Central memory CD8-positive, alpha-beta T cell (primary cell): ENCODE measurements at places on chromosomes 5 and 9.
A peak's percentile ranks its signal among the peaks of the same experiment; 100 is the strongest.

- DNase-seq: no peak
Observed at GRCh38 chr9:92503156-92503555, 20.9 kb upstream of the ASPN start.

GRCh38 chr5:159972538-159973362 lies 36.2 kb upstream of the TTC1 start:
- DNase-seq: no peak

DNA sequence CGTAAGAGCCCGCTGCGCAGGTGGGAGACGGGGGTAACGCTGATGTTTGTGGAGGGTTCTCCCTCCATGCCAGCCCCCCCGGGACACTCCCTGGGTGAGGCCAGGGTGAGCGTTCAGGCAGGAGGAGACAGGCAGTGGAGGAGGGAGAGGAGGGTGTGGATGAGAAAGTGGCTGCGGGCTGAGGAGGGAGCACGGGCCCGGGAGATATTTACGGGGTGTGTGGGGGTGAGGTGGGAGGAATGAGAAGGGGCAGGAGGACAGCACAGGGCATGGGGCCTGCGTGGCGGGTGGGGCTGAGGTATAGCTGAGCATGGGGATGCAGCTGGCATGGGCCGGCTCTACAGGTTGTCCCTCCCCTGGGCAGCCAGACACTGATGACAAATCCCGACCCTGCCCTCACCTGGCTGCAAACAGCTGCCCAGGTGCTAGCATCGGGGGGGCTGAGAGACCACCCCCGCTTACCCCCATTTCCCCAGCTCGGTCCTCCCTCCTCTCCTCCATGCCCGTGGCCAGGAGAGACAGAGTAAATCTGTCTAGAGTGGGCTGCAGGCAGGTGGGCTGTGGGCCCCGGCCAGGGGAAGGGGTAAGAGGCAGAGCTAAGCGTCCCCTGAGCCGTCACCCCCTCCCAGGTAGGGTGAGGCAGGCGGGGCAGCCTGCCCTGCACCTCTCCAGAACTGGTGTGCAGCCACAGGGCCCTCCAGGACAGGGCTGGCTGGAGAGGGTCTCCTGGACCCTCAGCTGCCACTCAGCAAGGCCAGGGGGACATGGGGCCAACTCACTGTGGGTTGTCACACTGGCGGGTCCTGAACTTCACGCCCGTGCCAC lies 79.2 kb downstream of the ZNF354C start:
- DNase-seq: no peak

- no peak for DNase-seq
Observed at GRCh38 chr9:2477755-2478154, 143.8 kb upstream of the VLDLR start.

- DNase-seq: no peak
Observed at GRCh38 chr5:42500003-42500599, 76.9 kb downstream of the GHR start.

DNA sequence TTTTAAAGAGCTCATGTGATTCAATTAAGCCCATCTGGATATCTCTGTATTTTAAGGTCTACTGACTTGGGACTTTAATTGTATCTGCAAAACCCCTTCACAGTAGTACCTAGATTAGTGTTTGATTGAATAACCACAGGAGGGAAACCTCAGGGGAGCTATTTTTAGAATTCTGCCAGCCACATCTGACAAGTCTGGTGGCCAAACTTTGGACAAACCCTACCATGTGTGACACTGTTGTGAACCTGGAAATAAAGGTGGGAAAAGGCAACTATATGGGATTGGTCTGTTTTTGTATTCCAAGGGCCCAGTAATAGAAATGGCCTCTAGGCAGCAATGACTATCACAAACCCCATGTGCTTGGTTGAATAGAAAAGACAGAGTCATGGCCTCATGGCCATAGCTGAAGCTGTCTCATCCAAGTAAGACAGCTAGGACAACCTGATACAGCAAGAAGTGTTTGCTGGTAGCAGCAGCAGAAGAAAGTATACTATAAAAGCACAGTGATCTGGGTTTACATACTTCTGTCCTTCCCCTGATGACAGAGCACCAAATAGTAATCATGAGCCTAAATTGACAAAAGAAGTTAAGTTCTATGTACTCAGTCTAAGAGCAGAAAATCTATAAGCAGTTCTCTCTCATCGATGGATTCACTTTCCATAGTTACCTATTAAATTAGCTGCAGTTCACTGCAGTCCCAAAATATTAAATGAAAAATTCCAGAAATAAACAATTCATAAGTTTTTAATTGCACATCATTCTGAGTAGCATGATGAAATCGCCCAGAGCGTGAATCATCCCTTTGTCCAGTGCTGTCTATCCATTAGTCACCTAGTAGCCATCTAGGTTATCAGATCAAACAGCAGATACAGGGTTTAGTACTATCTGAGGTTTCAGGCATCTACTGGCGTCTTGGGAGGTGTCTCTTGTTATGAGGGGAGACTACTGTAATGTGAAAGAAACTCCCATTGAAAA lies 189.8 kb downstream of the ARHGAP26 start:
- DNase-seq: no peak

DNA sequence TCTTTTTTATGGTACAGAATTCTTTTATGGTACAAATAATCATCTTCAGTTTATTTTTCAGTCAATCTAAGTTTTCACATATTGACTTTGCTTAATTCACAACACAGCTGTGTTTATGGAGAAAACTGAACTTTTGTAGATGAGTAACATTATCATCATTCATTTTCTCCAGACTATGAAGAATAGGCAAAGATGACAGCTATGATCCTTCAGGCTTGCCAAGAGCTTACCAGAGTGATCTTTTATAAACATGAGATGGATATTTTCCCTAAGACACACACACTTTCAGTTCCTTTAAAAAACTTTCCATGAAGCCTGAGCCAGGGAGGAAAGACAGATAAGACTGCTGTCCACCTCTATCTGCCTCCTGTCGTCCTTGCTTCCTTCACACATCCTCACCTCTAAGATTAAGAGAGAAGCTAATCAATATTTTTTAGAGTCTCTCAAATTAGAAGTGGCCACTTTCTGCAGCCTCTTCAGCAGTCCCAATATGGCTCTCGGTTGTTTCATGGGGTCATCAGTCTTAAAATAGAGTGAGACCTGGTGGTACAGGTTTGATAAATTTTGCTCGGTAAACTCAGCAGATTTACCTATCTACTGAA lies 108.1 kb upstream of the SLC27A6 start:
- DNase-seq: no peak

- DNase-seq: no peak
Observed at GRCh38 chr9:132319421-132320110, 35.2 kb downstream of the SETX start.

DNA sequence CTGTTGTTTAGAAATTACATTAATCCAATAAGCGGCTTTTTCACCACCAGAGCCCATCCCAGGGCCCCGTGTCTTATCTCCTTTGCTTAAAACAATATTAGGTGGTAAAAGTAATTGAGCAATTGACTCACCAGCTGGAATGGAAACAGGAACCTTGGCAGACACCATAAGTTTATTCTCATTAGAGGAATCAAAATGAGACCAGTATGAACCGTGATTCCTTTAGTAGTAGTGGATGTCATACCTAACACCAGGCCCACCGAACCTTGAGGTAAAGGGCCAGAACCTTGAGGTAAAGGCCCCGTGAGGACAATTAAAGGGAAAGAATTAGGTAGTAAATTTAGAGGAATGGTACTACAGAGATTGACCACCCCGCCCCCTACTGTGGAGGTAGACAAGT lies 16.5 kb downstream of the HSDL2 start:
- DNase-seq: no peak

DNA sequence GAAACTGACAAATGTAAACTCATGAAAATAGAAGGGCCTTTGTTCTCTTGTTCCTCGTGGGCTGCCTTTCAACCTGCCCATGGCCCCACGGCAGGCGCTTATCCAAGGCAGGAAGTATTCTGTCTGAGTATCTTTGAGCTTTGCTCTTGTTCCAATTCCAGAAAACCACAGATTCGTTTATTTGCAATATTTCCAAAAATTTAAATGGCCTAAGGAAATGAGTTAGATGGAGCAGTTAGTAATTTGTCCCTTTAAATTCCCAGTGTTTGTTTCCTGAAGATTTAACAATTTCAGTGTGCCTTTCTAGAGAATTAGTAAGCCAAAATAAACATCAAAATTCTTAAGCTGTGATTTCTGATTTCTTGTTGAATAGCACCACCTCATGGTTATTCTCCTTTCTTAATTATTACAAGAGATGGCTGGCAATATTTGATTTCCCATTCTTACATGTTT lies 299.4 kb upstream of the RASA1 start:
- no peak for DNase-seq

- DNase-seq: no peak
Observed at GRCh38 chr9:35798658-35799374, 7.4 kb downstream of the NPR2 start.

DNA sequence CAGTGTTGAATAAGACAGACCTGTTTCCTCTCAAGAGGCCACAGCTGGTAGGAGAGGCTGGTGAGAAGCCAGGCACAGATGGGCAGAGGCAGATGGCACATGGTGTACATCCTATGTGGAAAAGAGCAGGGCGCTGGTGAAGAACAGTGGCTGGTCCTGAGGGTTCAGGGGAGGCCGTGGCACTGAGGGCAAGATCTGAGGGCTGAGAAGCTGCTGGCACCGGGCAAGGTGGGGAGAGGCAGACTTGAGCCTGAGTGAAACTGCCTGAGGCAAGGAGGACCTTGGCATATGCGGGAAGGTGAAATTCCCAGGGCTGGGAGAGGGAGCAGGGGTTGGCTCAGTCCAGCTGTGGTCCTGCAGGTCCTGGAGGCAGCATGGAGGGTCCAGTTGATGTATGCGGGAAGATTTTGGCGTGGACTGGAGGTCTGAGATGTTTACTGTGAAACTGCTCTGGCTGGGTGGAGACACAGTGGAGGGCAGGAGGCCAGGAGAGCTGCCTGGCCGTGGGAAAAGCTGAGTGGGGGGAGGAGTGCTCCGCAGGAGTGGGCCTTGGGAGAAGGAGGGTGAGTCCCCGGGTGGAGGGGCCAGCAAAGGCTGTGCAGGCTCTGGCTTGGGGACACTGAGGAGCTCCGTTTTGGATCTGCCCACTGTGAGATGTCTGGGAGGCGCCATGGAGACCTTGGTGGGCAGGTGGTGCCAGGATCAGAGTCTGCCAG lies 2.6 kb downstream of the MAN1B1 start:
- no peak for DNase-seq

DNA sequence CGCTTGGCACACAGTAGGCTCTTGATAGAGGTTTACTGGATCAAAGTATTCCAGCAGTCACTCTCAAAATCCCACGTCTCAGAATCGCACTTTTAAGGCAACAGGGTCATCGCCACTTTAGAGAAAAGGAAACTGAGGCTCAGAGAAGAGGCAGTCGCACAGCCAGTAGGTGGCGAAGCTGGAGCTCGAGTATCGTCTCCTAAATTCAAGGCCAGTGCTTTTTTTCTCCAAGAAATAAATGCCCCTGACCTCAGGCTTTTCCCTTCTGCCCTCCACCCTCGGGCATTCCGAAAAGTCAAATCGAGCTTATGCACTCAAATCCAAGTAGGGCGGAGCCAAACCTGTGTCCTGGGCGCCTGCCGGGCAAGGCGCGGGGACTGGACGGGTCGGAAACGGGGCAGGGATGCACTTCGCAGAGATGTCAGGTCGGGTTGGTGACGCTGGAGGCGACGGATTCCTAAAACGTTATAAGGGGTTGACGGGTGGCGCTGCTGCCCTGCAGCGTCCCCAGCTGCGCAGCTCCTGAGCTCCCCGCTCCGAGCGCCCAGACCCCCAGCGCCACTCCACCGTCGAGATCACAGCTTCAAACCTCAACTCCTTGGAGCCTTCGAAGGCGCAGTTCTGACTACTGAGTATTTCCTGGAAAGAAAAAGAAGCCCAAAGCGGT lies 4.7 kb upstream of the FOXB2 start:
- no peak for DNase-seq

DNA sequence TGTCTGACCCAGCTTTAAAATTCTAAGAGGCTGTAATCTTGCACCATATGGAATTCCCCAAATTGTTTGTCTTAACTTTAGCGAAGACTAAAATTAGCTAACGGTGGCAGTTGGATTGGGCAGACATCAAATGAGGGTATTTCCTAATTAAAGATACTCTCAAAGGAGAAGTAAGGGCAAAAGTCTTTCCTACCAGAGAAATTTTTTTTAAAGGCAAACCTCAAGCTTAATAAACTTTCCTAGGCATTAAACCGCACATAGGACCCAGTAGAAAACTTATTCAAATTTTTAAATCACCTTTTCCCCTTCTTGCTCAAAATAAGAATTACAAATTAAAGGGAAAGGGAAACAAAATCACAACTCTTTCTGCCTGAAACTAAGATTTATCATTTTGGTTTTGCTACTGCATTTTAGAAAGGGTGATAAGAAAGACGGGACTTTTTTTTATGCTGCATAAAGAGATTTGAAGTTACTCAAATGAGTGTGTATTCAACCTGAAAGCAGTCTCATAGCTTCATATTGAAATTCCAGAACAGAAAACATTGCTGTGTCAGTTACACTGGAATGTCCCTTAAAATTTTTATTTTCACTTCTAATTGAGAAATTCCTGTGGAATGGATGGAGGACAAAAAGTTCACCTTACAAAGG lies 189.1 kb upstream of the PTGER4 start:
- DNase-seq: no peak

- DNase-seq: no peak
Observed at GRCh38 chr5:89954916-89955315, 454.6 kb downstream of the CETN3 start.

DNA sequence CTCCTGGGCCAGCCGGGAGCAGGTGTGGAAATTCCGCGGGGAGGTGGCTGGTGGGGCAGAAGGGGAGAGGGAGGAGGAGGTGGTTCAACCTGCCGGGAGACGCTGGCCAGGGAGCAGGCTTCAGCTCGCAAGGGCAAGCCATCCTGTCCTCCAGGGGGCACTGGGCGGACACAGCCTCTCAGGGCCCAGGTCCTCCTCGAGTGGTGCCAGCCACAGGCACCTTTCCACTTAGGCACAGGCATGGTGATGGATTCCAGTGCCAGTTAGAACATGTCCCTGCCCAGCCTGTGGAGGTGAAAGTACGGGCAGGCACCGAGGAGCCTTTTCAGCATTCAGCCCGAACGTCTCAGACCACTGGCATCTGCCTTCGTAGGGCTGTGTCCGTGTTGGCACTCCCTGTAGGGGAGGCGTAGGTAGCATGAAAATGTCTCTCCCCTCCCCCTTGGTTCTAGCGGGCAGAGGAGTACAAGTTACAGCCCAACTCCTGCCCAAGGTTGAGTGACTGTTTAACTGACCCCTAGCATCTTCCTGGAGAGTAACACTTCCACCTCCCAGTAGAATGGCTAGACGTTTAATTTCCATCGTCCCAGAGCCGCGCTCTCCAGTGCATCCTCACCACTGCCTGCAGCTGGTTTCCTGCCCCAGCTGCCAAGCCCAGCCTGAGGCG lies 48.9 kb downstream of the DAB2IP start:
- peak; percentile 13 for DNase-seq

- no peak for DNase-seq
Observed at GRCh38 chr9:115115117-115115880, 2.7 kb downstream of the TNC start.

GRCh38 chr5:71844862-71845261 lies 125.8 kb downstream of the CARTPT start:
- DNase-seq: no peak

- DNase-seq: peak; percentile 20
Observed at GRCh38 chr9:112348257-112349007, 15.0 kb upstream of the PTBP3 start.
